Activated CD8-positive, alpha-beta memory T cell treated with anti-CD3 and anti-CD28 coated beads for 1 hour (primary cell): ENCODE measurements at places on chromosomes 2 and 18.

- DNase-seq, result no peak
These were observed 9.6 kb upstream of the NTSR2 start for GRCh38 chr2:11679486-11680181.

- DNase-seq, result no peak
These were observed 29.0 kb downstream of the LAMA3 start for GRCh38 chr18:23718243-23718720.

DNA sequence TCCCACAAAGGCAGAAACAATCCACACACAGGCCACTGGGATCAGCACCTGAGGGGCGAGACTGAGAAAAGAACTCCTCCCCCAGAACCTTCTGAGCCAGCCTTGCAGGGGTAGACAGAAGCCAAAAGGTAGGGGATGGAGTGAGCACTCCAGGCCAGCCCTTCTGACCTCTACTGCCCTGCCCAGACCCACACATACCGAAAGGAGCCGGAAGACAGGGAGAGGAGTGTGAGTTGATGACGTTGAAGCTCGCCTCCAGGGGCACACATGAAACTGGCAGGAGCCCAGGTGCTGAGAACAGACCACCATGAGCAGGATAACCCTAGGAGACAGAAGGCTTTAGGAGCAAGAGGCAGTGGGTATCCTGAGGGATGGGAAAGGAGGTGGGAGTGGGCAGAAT lies 1.8 kb downstream of the SLC23A3 start:
- DNase-seq, result no peak

DNA sequence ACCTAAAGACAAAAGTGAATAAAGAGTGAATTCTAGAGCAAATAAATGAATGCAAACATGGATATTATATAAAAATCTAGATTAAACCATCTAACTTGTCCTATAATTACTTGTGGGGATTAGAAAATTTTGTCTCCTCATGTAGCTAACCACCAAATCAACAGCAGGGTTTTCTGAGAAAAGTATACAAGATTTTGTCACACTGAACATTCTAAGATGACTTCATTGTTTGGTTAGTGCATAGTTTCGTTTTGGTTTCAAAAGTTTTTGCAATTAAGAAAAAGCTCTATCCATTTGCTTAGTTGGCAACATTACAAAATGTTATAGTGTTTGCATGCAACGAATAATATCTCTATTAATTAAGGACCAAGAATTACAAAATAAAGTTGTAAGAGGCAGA lies 125.0 kb downstream of the LRP2 start:
- DNase-seq, result no peak

- no peak for DNase-seq
These were observed 18.5 kb downstream of the PSTPIP2 start for GRCh38 chr18:46053368-46054095.

DNA sequence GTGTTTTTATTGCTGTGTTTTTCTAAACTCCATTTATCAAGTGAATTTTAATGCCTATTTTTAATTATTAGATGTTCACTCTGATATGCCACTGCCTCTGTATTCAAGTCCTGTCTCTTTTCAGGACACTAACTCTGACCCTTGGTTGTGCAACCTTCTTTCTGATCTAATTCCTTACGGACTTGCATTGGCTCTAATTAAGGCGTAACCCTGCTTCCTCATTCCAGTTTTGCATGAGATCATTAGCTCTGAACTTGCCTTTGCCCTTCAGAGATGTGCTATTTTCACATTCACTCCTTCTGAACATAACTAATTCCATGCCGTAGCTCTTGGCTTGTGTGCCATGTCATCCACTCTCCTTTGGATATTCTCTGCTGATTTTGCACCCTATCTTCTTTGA lies 162.5 kb upstream of the TMEFF2 start:
- DNase-seq, result no peak

DNA sequence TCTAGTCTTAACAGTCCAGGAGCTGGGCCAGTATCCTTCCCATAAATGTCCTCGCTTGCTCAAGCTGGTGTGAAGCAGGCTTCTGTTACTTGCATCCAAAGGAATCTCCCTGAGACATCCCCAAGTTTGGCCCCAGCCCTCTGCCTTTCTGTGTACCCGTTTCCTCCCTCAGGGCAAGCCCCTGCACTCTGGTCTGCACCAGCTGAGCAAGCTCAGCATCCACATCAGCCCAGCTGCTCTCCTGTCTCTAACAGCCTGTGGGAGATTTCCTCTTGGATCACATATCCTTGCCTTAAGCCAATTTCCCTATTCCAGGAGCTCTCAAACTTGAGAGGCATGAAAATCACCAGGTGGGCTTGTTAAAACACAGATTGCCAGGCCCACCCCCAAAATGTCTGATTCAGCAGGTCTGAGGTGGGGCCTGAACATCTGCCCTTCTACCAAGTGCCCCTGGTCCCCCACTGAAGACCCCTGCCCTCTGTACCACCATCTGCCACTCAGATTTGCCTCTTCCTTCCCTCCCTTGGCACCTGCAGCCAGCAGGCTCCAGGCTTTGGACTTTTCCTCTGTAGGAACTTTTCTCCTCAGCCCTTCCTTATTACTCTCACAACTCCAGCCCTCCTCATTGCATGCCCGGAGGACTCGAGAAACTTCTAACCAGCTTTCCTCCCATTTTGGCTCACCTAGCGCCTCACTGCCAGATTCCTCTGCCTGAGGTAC lies 32.1 kb downstream of the REEP1 start:
- no peak for DNase-seq

- no peak for DNase-seq
These were observed 7.8 kb upstream of the SCYGR1 start for GRCh38 chr2:227395556-227395955.
